ENCODE measurements at places on chromosomes 11 and 22.

GRCh38 chr11:520428-521176 is 13.6 kb upstream of the RNH1 start:
- DNase-seq: no peak

GRCh38 chr11:103413266-103413888 is 304.2 kb downstream of the DYNC2H1 start:
- no peak for DNase-seq

DNA sequence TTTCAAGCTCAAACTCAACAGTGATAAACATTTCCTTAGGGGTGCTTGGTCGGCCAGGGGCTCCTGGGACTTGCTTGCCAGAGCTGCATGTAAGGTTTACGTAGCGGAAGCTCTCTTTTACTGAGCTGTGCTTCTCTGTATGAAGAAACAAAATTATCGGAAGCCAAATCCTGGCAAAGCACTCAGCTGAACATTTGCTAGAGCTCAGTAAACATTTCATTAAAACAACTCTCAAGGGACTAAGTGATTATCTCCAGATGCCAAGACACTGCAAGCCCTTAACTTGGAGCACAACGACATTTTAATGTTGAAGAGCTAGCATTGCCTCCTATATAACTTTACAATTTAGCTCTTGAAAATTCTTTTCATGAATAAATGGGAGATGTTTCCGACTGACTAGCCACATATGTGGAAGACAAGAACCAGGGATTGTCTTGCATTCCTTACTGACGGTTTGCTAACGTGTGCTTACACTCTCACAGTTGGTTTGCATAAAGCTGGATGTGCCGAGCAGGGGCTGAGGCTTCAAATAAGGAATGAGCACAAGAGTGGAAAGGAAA is 43.4 kb downstream of the SCUBE2 start:
- no peak for DNase-seq

DNA sequence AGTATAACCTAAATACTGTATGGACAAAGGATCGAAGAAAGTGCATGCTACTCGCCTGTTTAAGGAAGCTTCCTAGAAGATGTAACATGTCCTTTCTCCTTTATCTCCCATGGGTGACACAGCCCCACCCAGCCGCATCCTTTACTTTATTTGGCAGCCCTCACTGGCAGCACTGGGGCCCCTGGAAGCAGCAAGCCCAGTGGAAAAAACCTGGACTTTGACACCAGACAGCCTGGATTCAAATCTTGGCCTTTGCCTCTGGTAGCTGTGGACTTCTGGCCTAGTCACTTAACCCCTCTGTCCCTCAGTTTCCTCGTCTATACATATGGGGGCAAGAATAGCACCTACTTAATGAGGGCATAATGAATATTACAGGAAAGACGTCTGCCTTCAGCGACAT is 67.1 kb downstream of the MYEOV start:
- DNase-seq: no peak

GRCh38 chr22:39219071-39220039 is 25.4 kb downstream of the PDGFB start:
- DNase-seq: no peak

DNA sequence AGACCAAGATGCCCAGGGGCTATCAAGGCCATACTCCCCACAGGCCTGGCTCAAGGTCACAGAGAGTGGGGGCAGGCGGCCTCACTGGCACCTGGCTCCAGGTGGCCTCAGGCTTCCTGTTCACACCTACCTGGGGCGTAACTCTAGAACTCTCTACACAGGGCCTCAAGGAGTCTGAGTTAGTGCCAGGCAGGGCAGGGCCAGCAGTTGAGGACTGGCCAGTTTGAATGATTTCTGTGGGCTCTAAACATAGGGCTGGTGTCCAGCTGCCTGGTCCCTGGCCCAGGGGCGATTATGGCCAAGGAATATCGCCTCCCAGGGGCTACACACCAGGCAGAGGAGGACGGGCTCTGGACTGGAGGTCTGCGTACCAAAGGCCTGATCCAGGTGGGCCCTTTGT is 79.2 kb downstream of the WNT7B start:
- DNase-seq: peak; percentile 29

DNA sequence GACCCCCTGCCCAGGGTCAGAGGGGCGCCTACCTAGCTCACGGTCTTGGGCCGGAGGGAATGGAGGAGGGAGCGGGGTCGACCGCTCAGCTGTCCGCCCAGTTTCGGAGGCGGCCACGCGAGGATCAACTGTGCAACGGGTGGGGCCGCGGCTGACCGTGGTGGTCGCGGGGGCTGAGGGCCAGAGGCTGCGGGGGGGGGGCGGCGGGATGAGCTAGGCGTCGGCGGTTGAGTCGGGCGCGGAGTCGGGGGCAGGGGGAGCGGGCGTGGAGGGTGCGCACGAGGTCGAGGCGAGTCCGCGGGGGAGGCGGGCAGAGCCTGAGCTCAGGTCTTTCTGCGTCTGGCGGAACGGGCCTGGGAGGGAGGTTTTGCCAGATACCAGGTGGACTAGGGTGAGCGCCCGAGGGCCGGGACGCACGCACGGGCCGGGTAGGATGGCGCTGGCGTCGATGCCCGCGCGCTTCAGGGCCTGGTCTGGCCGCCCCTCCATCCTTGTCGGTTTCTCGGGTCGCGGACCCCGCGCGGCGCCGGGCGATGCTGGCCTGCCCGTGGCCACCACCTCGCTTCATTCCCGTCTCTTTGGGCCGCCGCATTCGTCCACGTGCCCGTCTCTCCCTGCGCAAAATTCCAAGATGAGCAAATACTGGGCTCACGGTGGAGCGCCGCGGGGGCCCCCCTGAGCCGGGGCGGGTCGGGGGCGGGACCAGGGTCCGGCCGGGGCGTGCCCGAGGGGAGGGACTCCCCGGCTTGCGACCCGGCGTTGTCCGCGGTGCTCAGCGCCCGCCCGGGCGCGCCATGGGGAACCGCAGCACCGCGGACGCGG is at the start of gene DRD4:
DRD4 (plus strand) TSS at position 759 of the 822 bp plus-strand sequence; CDS start at position 795, 36 bp downstream.
- no peak for DNase-seq

DNA sequence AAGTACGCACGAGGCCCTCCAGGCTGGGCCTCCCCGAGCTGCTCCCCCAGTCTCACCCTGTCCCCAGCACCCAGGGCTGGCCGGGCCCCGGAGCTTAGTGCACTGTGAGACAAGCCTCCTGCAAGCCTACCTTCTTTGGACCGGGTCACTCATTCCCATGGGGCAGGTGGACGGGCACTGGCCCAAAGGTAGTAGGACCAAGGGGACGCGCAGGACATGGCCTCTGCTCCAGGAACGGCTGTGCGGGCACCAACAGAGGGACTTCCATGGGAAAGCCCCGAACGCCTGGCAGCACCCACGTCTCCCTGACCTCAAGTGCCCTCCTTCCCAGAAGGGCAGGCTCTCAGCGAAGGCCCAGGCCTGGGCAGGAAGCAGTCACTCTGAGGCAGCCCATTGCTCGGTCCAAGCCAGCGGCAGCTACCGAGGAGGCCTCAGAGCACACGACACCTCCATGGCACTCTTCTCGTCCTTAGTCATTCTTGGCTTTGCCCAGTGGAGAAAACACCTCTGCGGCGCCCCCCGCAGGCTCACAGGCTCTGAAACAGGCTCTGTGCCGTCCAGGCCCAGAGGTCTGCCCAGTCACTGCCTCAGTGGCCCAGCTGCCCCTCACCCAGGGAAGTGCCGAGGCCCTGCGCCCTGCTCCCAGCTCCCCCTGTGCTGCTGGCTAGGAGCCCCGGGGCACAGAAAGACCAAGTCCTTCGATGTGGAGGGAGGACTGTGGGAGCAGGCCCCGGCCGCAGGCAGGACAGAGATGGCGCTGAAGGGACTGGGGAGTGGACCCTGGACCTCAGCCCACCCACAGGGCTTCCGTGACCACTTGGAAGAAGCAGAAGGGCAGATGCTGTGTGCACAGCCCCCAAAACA is 3.8 kb downstream of the MOB2 start:
- peak; percentile 16 for DNase-seq

- no peak for DNase-seq
Measured at GRCh38 chr22:37943136-37943824, 10.1 kb downstream of the C22orf23 start.

DNA sequence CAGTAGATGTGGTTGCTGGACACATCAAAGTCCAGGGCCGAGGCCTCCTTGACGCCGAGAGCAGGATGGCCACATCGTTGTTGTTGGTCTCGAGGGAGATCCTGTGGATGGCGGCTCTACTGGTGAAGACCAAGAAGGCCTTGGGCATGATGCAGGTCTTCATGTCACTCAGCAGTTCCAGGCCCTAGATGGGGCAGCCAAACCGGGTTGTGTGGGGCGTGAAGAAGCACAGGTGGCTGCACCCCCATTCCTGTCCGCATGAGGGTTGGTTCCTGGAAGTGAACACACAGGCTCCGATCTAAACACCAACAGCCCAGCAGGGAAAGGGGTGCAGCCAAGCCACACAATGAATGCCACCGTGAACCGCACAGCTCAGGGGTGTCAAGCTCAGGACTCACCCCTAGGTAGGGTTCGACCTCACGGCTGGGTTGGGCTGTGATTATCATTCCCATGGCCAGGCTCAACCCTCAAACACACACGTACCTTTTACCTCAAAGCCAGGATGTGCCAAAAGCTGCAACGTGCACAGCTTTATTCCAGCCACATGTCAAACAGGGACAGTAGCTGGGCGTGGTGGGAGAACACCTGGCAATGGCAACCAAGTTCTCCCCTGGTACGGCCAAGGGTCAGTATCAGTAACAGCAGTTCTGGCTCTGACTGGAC is 132.3 kb downstream of the CRYBB2 start:
- DNase-seq: no peak

DNA sequence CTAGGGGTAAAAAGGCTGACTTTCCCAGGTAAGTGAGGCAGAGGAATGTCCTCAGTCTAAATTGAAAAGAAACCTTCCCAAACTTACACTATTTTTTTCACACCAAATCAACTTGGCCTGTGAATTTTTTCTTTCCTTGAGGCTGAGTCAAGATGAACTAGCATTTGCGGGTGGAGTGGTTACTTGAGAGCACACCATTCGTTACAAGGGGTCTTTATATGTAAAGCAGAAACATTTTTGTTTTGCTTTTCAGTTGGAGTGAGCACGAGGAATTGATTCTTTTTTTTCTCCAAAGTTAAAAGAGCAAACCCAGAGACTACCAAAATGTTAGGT is 36.4 kb downstream of the MAML2 start:
- DNase-seq: no peak

DNA sequence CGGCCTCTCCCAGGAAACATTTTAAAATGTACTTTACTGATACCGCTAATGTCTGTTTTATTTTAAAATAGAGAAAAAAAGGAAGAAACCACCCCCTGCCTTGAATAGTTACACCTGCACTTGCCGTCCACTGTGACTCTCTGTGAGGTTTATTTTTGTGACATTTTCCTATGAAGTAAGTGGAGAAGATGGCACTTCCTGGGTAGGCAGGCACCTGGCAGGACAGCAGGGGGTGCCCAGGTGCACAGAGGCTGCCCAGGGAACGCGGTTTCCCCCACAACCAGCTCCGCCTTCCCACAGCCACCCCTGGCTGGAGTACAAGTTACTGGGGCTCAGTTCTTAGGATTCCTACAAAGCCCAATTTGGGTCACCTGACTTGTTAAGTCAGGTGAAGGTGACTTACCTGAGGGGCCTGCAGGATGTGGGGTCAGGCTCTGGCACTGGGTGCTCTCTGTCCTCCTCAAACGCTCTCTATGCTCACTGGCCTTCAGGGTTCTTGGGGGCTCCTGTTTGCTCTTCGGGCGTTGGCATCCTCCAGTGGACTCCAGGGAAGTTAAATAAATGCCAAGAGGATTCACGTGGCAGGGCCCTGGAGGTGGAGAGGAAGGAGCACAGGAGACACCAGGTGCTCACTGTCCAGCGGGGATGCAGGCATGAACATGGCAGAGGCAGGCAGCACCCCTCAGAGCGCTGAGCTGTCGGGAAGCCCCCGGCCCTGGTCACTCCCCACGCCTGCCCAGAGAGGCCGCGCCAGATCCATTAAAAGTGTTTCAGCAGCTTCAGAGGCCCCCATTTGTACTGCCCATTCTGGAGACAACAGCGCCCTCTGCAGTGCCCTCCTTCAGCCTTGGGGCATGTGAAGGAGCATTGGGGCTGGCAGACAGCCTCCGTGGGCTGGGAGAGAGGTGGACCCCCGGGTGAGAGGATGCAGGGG is 1021.2 kb downstream of the TBC1D22A start:
- DNase-seq: no peak

- no peak for DNase-seq
Measured at GRCh38 chr11:8722809-8723208, 40.2 kb downstream of the RPL27A start.

DNA sequence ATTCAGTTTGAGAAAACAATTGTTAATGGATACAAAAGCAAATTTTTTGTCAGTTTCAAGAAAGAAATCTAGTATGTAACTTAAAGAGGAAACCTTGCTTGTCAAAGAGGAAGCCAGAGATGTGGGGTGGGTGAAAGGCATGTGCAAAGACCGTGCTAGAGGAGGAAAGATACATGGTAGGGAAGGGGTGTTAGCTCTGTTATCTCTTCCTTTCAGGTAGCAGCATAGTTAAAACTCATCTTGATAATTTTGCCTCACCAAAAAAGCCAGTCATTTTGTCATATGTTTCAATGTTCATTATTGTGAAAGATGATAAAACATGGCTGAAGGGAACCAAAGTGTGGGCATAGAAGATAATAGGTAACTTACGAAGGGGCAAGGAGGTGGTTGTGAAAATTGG is 2.6 kb upstream of the MS4A2 start:
- no peak for DNase-seq

DNA sequence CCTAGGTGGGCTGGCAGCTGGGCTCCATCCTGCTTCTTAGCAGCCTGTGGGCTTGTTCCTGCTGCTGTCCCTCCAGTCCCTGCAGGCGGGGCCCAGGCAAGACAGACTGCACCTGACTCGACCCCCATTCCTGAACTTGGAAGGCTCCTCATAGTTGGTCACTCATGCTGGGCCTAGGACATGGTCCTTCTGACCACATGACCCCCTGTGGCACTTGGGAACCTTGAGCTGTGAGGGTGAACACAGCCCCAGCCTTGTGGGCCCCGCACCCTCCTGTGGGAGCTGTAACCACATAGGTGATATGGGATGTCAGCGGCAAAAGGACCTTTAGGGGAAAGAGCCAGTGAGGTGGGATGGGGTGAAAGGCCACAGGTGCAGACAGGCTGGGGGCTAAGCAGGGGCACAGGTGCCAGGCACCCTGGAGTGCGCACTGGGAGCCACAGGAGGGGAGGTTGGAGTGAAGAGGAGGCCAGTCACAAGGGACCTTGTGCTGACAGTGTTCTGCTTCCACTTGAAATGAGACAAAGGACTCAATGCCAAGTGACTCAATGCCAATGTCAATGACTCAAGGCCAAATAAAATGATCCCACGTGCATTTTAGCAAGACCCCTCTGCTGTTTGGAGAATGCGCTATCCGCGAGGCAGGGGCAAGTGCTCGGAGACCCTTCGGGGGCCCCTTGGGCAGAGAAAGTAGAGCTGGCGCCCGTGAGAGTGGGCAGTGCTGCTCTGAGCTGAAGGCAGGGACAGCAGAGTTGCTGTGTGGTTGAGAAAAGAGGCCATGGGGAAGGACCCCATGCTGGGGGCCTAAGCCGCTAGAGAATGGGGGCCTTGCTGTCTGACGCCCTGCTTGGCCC is 90.7 kb downstream of the MORC2 start:
- DNase-seq: no peak

DNA sequence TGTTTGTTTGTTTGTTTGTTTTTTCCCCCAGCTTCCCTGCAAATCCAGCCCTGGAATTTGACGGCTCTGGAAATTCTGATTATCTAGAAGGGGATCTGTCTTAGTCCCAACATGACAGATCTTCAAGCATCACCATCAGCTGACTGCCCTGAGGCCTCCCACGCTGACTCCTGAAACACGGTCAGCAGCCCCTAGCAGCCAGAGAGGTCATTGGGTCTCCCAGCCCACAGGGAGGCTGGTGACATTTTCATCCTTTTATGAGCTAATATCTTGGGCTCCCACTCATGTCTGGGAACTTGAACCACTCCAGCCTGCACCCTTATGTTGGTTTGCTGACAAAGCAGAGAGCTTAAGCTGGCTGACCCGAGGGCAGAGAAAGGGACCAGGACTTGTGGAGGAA is 66.0 kb upstream of the TIMP3 start:
- no peak for DNase-seq

GRCh38 chr11:125626288-125626950 is 1.5 kb downstream of the CHEK1 start:
- DNase-seq: no peak
